ENCODE measurements at places on chromosomes 12 and 14. TPM values are rescaled to one million over a fixed set of nuclear protein-coding genes. Genes with fewer than 3 reads are reported as not detected.
A peak's percentile ranks its signal among the peaks of the same experiment; 100 is the strongest.

SSTR1 gene
- 2.8 TPM for total RNA-seq

DNA sequence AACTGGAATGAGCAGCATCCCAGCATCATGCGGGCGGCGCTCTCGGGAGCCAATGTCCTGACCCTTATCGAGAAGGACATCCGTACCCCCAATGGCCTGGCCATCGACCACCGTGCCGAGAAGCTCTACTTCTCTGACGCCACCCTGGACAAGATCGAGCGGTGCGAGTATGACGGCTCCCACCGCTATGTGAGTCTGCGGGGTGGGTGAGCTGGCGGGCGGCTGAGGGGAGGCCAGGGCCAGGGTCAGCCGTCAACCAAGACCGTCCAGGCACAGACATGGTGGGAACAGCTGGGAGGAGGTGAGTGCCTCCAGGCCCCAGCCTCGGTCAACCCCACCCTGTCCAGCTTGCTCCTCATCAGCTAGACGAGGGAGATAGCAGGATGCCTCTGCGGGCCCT lies 25.8 kb upstream of the NXPH4 start:
- H3K27ac ChIP-seq = no peak overlapping the region
- H3K27me3 ChIP-seq = no peaks in the 10 kb centered on the region
- H3K4me3 ChIP-seq = no peak overlapping the region

DNA sequence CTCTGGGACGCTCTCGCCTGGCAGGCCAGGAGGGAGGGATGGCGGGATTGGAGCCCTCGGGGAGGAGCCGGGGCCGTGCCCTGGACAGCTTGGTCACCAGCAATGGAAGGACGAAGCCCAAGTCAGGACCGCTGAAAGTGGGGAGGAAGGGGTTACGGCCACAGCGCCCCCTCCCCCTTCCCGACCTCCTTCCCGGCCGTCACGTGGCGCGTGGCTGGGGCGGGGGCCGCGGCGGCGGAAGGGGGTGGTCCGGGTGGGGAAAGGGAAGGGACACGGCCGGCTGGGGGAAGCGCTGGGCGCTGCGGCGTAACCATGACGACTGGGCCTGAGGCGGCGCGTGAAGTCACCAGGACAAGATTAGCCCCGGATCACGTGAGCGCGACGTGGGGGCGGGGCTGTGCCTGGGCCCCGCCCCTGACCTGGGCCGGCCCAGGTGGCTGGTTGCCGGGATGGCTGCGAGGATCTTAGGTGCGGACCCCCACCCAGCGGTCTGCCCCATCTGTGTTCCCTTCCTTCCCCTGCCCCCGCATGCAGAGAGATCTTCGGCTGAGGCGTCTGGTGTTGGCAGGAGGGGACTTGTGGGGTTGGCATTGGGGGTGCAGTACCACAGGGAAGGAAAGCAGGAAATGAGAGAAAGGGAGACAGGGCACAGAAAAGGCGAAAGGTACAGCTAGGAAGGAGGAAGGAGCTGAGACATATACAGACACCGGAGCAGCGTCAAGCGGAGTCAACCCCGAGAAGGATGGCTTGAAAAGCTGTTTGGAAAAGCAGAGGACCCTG lies 6.2 kb downstream of the MAP3K12 start:
- peak overlapping the region; percentile 91 for H3K27ac ChIP-seq
- peaks cover 42% of the 10 kb centered on the region for H3K4me1 ChIP-seq
- peak overlapping the region; percentile 71 for H3K4me3 ChIP-seq
- peak; percentile 98 for DNase-seq
- no peaks in the 10 kb centered on the region for H3K27me3 ChIP-seq

KRT6A gene
- total RNA-seq = 4.5 TPM

GRCh38 chr12:81670759-81671158 lies 88.4 kb downstream of the PPFIA2 start:
- no peaks in the 10 kb centered on the region for H3K36me3 ChIP-seq

DNA sequence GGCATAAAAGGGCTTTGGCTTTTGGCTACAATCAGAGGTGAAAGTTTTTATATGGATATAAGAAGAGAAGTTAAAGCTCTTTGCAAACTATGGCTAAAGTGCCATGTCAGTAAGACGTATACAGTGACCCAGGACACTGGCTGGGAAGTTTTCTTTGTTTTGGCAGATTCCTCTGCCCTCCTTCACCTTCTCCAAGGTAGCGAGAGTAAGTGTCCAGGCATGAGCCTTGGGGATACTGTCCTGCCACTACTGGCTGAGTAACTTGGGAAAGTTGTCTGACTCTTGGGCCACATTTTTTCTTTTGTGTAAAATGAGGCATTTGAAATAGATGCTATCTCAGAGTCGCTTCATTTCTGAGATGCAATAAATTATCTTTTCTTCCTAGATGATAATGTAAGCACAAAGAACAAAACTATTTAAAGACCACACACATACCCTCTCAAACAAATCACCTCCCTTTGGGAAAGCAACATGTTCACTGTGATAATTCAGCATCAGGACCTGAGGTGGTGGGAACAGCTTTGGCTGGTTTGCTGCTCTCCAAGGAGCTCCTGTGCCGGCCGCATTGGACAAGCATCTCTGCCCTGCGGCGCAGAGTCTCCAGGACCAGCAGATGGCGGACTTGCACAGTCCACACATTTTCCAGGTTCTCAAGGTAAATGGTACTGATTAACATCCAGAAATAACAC lies 106.3 kb downstream of the PTCSC3 start:
- H3K36me3 ChIP-seq = no peaks in the 10 kb centered on the region
- H3K4me3 ChIP-seq = no peak overlapping the region
- DNase-seq = peak; percentile 85

DNA sequence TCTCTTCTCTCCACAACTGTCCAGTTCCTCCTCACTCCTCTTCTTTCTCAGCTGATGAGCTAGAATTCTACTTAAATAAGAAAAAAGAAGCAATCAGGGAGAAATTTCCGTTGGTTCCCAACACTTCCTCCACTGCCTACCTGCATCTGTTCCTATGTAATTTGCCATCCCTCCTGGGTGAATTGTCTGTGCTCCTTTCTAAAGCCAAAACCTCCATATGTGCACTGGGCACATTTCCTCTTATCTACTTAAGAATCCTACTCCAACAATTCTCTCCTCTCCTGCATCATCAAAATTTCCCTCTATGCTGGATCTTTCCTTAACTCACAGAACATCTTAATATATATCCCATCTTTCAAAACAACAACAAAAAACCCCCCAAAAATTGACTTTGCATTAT lies 35.2 kb downstream of the GPR65 start:
- no peaks in the 10 kb centered on the region for H3K27me3 ChIP-seq
- H3K4me3 ChIP-seq = no peak overlapping the region
- DNase-seq = no peak
- H3K4me1 ChIP-seq = no peaks in the 10 kb centered on the region

GRCh38 chr12:33296529-33296928 lies 143.1 kb downstream of the SYT10 start:
- no peaks in the 10 kb centered on the region for H3K27me3 ChIP-seq
- H3K36me3 ChIP-seq = no peaks in the 10 kb centered on the region
- H3K27ac ChIP-seq = no peak overlapping the region
- H3K4me3 ChIP-seq = no peak overlapping the region

FSCB gene
- not detected for total RNA-seq

GRCh38 chr12:132160016-132160415 lies 15.8 kb downstream of the NOC4L start:
- H3K4me1 ChIP-seq = peaks cover 16% of the 10 kb centered on the region
- no peak overlapping the region for H3K27ac ChIP-seq
- H3K4me3 ChIP-seq = no peak overlapping the region
- peak; percentile 78 for DNase-seq

FOXN4 gene
- 5.2 TPM for total RNA-seq

SMOC1 gene
- not detected for total RNA-seq

ATP23 gene
- not detected for total RNA-seq

DNA sequence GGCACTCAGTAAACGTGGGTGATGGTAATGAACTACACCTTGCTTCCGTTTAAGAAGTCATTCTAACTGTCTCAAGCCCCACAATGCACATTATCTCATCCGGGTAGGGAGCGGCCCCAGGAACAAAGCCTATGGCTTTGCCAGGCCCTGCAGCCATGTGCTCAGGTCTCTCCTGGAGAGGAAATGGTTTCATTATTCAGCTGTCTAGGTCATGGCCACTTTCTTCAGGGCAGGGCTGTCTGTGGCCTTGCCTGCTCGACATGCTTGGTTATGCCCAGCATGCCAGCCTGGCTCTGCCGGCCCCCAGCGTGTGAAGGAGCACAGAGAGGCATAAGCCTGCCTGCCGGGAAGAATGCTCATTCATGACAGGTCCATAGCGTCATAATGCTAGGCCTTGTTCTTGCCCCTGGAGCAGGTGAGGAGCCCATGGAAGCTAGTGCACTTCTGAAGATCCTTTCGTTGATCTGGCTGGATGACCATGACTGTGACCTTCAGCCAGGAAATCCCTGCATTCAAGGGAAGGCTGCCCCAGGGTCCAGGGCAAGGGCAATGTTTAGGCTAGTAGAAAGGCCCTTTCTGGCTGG lies 26.3 kb upstream of the FOS start:
- no peak for DNase-seq
- H3K27ac ChIP-seq = peak overlapping the region; percentile 10
- peaks cover 9% of the 10 kb centered on the region for H3K4me1 ChIP-seq
- H3K27me3 ChIP-seq = no peaks in the 10 kb centered on the region

INHBE gene
- total RNA-seq = not detected

DNA sequence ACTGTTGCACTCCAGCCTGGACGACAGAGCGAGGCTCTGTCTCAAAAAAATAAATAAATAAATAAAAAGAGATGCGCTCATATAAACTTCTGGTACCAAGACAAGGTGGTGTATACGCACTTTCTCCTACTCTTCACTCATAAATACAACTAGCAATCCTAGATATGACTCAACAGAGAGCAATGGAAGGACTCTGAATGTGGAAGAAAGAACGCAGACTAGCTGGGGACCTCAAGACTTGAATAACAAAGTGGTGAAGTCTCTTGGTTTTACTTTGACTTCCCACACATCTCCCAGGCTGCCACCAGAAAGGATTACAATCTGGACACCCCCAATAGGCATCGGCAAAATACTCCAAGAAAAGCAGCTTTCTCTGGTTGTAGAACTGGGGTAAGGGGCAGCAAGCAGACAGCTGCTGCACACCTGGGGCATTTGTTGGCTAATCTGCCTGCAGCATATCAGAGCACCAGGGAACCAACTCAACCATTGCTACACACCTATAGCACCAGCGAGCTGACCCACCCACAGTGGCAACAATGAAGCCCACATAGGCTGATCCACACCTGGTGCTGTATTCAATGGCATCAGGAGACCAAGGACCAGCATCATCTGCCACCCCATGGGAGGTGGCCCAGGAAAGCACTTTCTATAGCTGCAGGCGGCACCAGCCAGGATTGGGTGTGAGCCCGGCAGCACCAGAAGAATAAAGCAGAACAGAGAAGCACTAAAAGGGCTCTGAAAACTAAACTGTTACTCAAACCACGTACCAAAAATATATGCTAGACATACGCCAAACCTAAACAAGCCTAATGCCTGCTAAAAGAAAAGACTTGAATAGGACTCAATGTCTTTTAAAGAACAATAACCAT lies 1231.7 kb upstream of the TMEM132C start:
- no peak overlapping the region for H3K27ac ChIP-seq
- no peak for DNase-seq
- H3K27me3 ChIP-seq = no peaks in the 10 kb centered on the region
- H3K4me1 ChIP-seq = no peaks in the 10 kb centered on the region
- no peak overlapping the region for H3K4me3 ChIP-seq

IAPP gene
- total RNA-seq = not detected

- H3K4me3 ChIP-seq = no peak overlapping the region
- no peaks in the 10 kb centered on the region for H3K36me3 ChIP-seq
- DNase-seq = no peak
- H3K27me3 ChIP-seq = no peaks in the 10 kb centered on the region
- H3K4me1 ChIP-seq = no peaks in the 10 kb centered on the region
These were observed 38.9 kb downstream of the TEAD4 start for GRCh38 chr12:2997989-2998670.

- H3K4me3 ChIP-seq = peak overlapping the region; percentile 32
- H3K4me1 ChIP-seq = peaks cover 68% of the 10 kb centered on the region
- H3K27me3 ChIP-seq = no peaks in the 10 kb centered on the region
These were observed 39.7 kb downstream of the KRT80 start for GRCh38 chr12:52151837-52152783.

- no peak overlapping the region for H3K27ac ChIP-seq
- peaks cover 41% of the 10 kb centered on the region for H3K4me1 ChIP-seq
- no peaks in the 10 kb centered on the region for H3K36me3 ChIP-seq
- no peaks in the 10 kb centered on the region for H3K27me3 ChIP-seq
- no peak overlapping the region for H3K4me3 ChIP-seq
These were observed 7.9 kb downstream of the FOXN3 start for GRCh38 chr14:89408907-89409700.

- H3K4me1 ChIP-seq = peaks cover 2% of the 10 kb centered on the region
- no peak overlapping the region for H3K27ac ChIP-seq
- H3K4me3 ChIP-seq = no peak overlapping the region
- no peaks in the 10 kb centered on the region for H3K36me3 ChIP-seq
- peaks cover 10% of the 10 kb centered on the region for H3K27me3 ChIP-seq
These were observed 19.4 kb downstream of the HHIPL1 start for GRCh38 chr14:99664058-99664936.

DNA sequence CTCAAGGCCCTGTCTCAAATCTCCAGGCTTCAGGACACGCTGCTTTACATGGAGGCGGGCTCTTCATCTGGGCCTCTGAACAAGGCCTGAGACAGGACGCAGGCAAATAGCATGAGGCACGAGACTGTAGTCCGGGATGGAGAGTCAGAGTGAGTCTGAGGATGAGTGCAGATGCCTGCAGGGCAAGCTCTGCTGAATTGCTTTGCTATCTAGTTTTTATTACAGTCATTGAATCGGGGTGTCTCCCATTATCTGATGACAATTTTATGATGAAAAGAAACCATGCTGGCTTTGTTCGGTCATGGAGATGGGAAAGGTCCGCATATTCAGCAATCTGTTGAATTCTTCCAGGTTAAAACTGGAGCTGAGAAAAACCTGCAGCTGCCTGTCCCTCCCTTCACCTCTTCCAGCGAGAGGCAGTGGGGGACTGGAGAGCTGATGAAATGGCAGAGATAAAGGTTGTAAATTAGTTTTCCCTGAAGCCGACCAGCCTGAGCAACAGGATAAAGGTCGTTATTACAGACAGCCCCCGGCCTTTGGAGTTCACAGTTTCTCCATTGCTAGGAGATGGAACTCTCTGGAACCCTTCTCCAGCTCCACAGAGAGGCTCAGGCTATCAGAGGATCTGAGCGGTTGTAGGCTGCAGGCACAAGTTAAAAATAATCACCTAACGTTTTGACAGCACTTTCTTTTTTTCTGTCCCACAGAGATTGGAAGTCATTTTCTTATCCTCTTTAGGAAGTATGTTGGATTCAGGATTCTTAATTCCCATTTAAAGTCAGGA lies 1.3 kb upstream of the ADGRD1 start:
- H3K27me3 ChIP-seq = no peaks in the 10 kb centered on the region
- peaks cover 9% of the 10 kb centered on the region for H3K4me1 ChIP-seq
- H3K27ac ChIP-seq = no peak overlapping the region
- no peaks in the 10 kb centered on the region for H3K36me3 ChIP-seq

PLA2G1B gene
- total RNA-seq = 73.2 TPM

POTEG gene
- not detected for total RNA-seq

CEBPE gene
- total RNA-seq = 0.31 TPM

SLCO1B1 gene
- total RNA-seq = not detected

Measured in upper lobe of left lung (tissue), 6 donors.